Mesendoderm (in vitro differentiated cells): ENCODE measurements at places on chromosomes 12 and 14.
A peak's percentile ranks its signal among the peaks of the same experiment; 100 is the strongest.

DNA sequence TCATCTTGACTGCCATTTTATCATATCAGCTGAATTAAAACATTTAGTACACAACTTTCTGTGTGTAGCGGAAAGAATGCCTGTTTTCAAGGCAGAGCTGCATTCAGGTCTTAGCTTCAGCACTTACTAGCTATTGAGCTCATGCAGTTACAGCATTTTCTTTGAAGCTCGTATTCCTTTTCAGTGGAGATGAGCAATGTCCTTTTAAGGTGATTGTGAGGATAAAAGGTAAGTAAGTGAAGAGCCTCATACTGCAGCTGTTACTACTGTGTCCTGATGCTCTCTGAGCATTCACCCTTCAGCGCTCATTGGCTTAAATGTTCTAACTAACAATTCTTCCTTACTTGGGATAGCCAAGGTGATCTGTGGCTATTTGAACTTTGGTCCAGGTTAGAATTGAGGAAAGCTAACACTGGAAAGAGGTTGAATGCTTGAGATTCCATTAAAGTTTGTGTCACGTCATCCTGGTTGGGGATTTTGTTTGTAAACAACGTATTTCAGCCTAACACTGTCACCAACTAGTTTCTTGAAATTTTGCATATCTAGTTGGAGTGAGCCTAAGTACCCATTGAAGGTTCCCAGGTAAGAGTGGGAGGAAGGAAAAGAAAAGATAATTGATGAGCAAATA is 71.4 kb downstream of the PAPOLA start:
- H3K27me3 ChIP-seq = no peaks in the 10 kb centered on the region
- H3K36me3 ChIP-seq = no peaks in the 10 kb centered on the region
- peak; percentile 51 for DNase-seq
- H3K4me1 ChIP-seq = peaks cover 4% of the 10 kb centered on the region
- H3K27ac ChIP-seq = no peak overlapping the region

DNA sequence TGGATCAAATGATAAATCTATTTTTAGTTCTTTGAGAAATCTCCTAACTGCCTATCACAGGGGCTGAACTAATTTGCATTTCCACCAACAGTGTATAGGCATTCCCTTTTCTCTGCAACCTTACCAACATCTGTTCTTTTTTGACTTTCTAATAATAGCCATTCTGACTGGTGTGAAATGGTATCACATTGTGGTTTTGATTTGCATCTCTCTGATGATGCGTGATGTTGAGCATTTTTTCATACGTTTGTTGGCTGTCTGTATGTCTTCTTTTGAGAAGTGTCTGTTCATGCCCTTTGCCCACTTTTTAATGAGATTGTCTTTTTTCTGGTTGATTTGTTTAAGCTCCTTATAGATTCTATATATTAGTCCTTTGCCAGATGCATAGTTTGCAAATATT is 67.1 kb downstream of the IFNG-AS1 start:
- no peaks in the 10 kb centered on the region for H3K36me3 ChIP-seq
- no peak for DNase-seq
- no peaks in the 10 kb centered on the region for H3K4me1 ChIP-seq
- H3K27ac ChIP-seq = no peak overlapping the region
- no peak overlapping the region for H3K4me3 ChIP-seq

DNA sequence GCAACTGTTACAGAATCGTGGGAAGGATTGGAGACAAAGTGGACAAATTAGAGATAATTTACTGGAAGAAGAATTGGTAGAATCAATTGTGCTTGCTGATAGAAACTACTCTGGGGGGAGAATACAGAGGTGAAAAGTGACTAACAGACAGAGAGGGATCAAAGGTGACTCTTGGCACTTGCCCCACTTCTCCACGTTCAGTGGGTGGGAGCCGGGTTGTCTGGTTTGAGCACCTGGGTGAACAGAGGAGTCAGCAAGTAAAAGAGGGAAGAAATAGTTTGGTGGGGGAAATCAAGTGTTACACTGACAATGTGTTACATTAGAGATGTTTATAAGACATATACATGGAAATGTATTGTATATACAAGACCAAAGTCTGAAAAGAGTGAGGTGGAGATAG is 69.1 kb downstream of the PPP2R5E start:
- no peak for DNase-seq
- H3K4me1 ChIP-seq = peaks cover 3% of the 10 kb centered on the region
- H3K36me3 ChIP-seq = no peaks in the 10 kb centered on the region
- no peak overlapping the region for H3K4me3 ChIP-seq
- no peak overlapping the region for H3K27ac ChIP-seq
- no peaks in the 10 kb centered on the region for H3K27me3 ChIP-seq

DNA sequence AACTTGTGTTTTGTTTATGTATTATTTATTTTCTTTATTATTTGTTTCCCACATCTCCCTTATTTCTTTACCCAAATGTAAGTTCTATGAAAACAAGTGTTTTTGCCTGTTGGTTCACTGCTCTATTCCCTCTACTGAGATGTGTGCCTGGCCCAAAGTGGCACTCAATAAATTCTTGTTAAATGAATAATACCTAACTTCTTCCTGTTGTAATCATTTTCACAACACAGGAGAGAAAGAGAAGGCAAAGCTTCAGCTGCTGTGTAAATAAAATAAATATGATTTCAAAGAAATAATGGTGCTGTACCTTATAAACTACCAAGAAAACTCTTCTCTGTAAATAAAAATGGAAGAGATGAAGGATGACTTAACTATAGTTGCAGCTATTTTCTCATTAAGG is 116.2 kb downstream of the TRHDE start:
- no peak overlapping the region for H3K4me3 ChIP-seq
- H3K27me3 ChIP-seq = no peaks in the 10 kb centered on the region
- no peak overlapping the region for H3K27ac ChIP-seq

GRCh38 chr14:65110525-65110924 is 8.2 kb upstream of the MAX start:
- no peaks in the 10 kb centered on the region for H3K36me3 ChIP-seq
- H3K4me3 ChIP-seq = no peak overlapping the region
- no peaks in the 10 kb centered on the region for H3K4me1 ChIP-seq
- no peak overlapping the region for H3K27ac ChIP-seq
- peak; percentile 57 for DNase-seq

DNA sequence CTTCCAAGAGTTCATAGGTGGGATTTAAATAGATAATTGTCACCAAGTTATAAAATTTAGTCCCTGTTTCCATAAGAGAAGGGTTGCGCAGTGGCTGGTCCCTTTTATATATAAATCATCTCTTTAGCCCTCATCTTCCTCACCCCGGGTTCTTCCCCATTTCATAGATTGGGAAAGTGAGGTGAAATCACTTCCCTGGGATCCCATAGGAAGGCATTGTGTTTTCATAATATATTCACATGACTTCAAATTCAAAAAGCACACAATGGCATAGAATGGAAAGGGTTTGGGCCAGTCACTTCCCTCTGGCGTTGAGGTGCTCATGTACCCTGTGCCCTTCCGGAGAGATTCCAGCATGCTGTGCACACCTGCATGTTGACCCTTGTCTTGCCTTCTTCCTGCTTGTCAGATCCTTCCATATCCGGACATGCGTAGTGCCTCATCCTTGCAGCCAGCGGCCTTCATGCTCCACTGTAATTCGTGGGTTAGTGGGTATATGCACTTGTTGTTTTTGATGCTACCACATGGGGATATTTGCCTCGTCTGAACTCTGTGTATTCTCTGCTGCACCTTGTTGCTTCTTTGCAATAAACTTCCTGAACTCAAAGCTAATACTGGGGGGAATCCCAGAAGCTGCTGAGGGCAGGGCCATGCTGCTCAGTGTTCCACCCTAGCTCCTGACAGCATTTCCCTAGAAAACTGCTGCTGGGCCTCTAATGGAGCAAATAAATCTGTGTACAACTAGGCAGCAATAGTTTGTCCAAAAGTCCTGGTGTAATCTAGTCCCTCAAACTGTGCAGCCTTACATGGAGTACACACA is 59.6 kb downstream of the ANAPC7 start:
- H3K4me1 ChIP-seq = no peaks in the 10 kb centered on the region
- no peaks in the 10 kb centered on the region for H3K27me3 ChIP-seq
- H3K4me3 ChIP-seq = no peak overlapping the region
- peaks cover 35% of the 10 kb centered on the region for H3K36me3 ChIP-seq
- no peak overlapping the region for H3K27ac ChIP-seq

DNA sequence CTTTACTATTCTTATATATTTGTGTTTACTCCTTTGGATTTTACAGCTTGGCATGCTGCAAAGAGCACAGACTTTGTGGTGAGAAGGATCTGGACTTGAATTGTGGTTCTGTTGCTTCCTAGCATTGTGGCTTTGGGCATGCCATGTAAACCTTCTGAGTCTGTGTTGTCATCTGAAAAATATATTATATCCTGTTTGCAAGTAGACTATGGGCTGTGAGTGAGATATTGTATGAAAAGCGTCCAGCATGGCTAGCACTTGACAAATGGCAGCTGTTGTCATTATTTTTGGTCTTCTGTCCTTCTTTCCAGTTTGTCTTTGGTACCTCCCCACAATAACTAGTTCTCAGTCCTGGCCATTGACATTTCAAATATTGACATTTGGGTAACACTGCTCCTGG is 61.8 kb upstream of the DACT1 start:
- no peaks in the 10 kb centered on the region for H3K36me3 ChIP-seq
- H3K4me1 ChIP-seq = no peaks in the 10 kb centered on the region
- H3K4me3 ChIP-seq = no peak overlapping the region
- H3K27me3 ChIP-seq = no peaks in the 10 kb centered on the region

DNA sequence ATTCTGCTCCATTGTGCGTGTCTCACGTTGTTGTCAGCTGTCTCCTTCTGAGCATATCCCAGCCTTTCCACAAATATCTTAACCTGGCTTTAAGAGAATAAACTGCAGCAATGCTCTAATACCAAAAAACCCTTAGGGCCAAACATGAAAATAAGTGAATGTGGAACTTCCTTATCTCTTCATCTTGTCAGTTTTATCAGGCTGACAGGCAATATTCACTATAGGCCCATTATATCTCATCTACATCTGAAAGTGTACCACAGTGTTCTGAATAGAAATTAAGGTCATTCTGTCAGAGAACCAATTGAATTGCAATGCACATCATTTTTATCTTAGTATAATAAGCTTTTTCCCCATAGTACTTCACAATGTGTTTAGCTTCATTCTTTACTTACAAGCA is 933.1 kb upstream of the FBXO33 start:
- no peak overlapping the region for H3K4me3 ChIP-seq
- no peak overlapping the region for H3K27ac ChIP-seq
- no peak for DNase-seq
- no peaks in the 10 kb centered on the region for H3K36me3 ChIP-seq
- no peaks in the 10 kb centered on the region for H3K27me3 ChIP-seq
- no peaks in the 10 kb centered on the region for H3K4me1 ChIP-seq

GRCh38 chr12:21823581-21823980 is 49.1 kb upstream of the KCNJ8 start:
- no peak overlapping the region for H3K27ac ChIP-seq
- H3K4me3 ChIP-seq = no peak overlapping the region
- no peak for DNase-seq
- no peaks in the 10 kb centered on the region for H3K36me3 ChIP-seq
- H3K4me1 ChIP-seq = no peaks in the 10 kb centered on the region
- no peaks in the 10 kb centered on the region for H3K27me3 ChIP-seq
